Fibroblast of pulmonary artery (primary cell): ENCODE measurements at places on chromosomes 2 and 18.

DNA sequence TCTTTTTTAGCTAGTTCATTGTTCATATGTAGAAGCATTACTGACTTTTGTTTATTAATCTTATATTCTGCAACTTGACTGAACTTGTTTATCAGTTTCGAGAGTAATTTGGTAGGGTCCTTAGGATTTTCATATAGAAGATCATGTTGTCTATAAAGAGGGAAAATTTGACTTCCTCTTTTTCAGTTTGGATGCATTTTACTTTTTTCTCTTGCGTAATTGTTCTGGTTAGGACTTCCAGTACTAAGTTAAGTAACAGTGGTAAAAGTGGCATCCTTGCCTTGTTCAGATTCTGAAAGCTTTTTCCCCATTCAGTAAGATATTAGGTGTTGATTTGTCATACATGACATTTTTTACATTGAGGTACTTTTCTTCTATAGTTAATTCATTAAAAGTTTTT is 726.0 kb downstream of the KCNJ3 start:
- DNase-seq, result no peak

DNA sequence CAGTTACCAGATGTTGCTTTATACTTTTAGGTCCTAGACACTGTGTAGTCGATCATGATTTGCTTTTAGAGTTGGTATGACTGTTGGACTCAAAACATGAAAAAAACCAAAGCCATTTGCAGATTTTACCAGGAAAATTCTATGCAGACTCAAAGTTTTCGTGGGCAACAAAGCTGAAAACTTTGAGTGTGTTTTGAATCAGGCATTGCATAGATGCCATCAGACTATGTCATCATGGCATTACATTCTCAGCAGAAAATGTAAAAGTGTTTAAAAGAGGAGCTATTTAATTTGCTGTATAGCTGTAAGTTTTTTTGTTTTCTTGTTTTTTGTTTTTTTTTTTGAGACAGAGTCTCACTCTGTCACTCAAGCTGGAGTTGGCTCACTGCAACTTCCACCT is 43.5 kb upstream of the ELAC1 start:
- DNase-seq, result no peak

- DNase-seq, result no peak
Measured at GRCh38 chr2:169349535-169349934, 12.8 kb downstream of the LRP2 start.

GRCh38 chr2:155930312-155930711 is 402.2 kb downstream of the NR4A2 start:
- DNase-seq, result no peak

DNA sequence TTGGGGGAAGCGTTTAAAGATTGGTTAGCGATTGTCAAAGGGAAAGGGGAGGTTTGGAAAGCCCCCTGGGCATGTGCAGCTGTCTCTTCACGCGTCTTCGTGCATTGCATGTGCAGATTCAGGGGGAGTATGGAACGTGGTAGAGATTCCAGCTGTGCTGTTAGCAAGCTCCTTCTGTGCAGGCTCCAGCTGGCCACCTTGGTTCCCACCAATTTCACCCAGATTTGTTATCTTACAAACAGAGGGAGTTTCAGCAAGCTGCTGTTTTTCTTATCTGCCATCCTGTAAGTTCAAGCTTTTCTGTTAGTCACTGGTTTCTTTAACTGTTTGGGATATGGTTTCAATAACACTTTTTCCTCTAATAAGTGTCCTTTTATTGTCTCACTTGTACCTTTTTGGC is 30.4 kb downstream of the FARP2 start:
- DNase-seq, result peak; percentile 42

- no peak for DNase-seq
Measured at GRCh38 chr2:121925466-121925865, 170.0 kb downstream of the TSN start.

DNA sequence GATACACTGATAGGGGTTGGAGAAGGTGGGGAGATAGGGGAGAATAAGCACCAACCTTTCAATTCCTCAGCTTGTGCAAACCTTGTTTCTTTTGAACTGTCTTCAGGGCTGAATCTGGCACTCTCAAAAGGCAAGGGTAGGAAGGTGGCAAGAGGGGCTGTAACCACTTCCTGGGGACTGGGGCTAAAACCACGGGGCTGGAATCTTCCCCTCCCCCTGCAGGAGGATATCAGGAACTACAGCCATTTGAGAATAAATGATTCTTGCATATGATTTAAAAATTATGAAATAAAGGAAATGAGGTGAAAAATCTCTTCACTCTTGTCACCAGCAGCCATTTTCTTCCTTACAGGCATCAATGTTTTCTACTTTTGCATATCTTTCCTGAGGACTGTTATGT is 50.8 kb downstream of the ATOH8 start:
- DNase-seq, result no peak
